ENCODE measurements at places on chromosomes 1 and 21.

DNA sequence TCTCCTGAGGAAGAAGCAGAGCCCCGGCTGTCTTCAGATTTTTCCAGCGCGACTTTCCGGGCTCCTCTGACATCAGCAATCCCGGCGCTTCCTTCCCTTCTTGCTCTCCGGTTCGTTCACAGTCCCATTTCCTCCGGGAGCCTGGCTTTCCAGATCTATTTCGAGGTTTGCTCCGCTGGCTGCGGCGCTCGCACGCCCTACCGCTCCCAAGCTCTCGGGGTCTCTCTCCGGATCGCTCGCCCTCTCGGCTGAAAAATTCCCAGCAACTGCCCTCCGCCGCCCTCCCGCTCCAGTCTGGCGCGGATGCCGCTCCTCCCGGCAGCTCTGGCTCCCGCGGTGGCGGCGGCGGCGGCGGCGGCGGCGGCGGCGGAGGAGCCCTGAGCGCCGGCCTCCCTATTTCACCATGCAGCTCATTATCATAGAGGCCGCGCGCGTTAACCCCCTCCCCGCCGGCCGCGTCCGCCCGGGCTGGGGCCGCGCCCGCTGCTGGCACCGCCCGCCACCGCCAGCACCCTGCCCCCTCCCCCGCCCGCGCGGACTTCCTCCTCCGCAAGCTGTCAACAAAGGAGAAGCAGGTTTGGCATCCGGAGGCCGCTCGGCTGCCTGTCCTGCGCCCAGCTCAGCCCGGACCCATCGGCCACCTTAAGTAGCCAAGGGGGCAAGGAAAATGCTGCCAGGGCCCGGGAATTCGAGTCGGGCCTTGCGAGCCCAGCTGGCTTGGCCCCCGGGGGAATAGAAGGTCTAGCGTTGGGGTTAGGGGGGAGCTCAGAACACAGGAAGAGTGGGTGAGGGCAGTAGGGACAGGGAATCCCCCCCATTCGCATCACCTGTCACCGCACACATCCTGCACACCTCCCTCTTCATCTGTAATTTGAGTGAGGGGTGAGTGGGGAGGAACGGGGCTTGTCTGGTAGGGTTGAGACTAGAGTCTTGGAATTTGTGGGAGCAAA is at the start of gene PLXNA2:
Gene PLXNA2 (minus strand): TSS at position 418 of the 950 bp plus-strand sequence. CDS start 26,462 bp downstream, outside the sequence.
- DNase-seq = peak; percentile 68

GRCh38 chr1:31976401-31976800 is 37.3 kb upstream of the KHDRBS1 start:
- no peak for DNase-seq

DNA sequence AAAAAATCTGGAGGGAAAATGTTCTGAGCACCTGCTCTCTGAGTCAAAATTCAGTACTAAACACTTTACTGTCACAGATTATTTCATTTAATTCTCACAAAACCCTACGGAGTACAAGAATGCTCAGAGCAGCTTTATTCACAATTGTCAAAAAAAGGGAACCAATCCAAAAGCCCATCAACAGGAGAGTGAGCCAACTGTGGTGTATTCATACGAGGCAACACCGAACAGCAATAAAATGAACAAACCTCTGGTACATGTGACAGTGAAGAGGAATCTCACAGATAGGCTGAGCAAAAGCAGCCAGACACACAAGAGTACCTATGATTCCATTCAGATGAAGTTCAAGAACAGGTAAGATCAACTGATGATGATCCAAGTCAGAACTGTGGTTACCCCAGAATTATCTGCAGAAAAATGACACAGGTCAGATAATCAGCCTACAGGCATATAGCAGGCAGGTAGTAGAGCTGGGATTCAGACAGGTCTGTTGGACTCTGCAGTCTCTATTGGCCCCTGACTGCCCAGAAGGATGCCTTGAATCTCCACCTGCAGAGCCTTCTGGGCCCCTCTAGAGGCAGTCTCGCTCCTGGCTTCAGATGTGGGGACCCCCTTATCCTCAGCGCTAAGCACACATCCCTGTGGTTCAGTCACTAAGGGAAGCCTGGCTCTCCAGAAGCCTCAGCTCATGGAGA is 19.2 kb downstream of the SLC9A1 start:
- DNase-seq = no peak

DNA sequence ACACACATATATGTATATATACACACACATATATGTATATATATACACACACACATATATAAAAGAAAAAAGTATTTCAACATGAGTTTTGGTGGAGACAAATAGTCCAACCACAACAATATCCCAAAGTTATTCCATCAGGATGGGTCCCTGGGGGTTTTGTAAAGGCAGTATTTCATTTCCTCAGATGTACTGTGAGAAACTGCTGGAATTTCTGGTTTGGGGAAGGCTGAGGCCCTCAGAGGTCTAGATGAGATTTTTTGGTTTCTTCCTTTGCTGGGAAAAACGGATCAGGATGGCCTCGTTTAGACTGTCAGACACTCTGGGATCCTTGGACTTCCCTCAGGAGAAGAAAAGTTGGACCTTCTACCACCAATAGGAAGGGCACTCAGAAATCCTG is 36.5 kb upstream of the TENT5B start:
- DNase-seq = no peak

GRCh38 chr1:16153999-16154673 is 1.7 kb downstream of the EPHA2 start:
- DNase-seq = no peak

DNA sequence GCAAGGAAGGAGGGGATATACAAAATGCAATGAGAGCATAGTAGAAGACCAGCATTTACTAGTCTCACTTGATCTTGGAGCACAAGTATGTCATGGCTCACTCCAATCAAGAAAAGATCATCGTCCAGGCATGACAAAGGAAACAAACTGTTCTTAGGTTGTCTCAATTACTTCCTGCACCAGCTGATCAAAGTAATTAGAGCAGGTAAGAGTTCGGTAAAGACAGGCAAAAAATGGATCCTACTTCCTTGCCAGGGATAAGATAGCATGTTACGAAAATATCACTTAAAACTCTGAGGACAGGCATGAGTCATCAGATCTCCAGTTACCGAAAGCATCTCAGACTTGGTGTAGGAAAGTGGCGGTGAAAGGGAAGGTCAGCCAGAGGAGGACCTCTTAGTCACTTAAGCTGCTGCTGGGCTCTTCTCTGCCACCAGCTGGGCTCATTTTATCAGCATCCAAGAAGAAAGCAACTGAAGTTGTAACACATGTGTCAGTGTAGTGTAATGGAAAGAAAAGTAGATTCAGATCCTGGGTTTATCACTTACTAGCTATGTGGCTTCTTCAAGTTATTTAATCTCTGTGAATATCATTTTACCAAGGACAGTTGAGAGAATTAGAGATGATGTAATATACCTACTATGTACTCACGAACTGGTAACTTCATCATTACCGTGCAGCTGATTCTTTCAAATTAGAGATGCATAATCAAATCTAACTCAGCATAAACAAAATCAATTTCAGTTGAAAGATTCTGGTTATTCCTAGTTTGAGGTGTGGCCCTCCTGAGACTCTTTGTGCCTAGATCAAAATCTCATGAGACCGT is 46.8 kb downstream of the XCL1 start:
- no peak for DNase-seq

GRCh38 chr1:2951856-2952255 is 69.4 kb upstream of the ACTRT2 start:
- no peak for DNase-seq

DNA sequence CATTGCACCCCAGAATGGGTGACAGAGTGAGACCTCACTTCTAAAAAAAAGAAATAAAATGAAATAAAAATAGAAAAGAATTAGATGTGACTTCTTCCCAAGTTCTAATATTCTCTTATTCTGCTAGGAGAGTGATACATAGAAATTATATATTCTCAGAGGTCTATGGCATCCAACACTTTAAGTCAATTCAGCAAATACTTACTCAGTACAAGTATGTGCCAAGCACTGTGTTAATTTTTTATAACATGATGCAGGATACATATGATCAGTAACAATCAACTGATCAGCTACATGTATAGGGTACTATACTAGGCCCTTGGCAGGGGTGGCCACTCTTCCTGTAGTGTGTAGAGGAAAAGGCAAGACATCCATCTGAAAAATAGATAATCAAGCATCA is 13.0 kb upstream of the JAK1 start:
- DNase-seq = no peak

GRCh38 chr1:177969825-177970371 is at the start of gene SEC16B:
Gene SEC16B, minus strand, starts transcription at chr1:177970058. Its CDS starts 2,077 bp downstream, at chr1:177967981.
- no peak for DNase-seq

DNA sequence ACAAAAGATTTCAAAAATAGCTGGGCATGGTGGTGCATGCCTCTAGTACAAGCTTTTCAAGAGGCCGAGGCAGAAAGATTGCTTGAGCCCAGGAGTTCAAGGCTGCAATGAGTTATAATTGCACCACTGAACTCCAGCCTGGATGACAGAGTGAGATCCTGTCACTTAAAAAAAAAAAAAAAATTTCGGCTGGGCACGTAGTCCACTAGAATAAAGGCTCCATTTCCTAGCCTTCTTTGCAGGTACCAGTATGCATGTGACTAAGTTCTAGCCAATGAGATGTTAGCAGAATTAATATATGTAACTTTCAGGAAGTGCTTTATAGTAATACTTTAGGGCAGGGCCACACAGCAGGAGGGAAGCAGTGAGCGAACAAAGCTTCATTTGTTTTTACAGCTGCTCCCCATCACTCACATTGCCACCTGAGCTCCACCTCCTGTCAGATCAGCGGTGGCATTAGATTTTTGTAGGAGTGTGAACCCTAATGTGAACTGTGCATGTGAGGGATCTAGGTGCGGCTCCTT is 28.8 kb upstream of the SYDE2 start:
- DNase-seq = no peak

DNA sequence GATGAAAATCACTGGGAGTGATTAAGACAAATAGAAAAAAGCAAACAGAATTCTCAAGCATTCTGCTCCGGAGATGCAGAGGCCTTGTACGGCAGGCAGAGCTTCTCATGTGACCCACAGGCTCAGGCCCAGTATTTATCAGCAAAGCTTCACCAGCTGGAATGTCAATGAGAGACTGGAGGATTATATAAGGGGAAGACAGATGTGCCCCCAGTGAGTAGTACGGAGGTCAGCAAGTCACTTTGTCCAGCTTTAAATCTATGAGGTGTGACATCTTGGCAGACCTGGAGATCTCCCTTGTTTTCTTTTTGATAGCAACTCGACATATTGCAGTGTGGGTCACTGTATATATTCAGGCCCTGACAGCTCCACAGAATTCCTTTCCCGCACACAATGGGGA is 106.8 kb downstream of the HHIPL2 start:
- DNase-seq = no peak

GRCh38 chr1:117605164-117605773 is 579 bp upstream of the TENT5C start:
- no peak for DNase-seq

- DNase-seq = no peak
Measured at GRCh38 chr1:21874328-21874727, 62.3 kb downstream of the LDLRAD2 start.

DNA sequence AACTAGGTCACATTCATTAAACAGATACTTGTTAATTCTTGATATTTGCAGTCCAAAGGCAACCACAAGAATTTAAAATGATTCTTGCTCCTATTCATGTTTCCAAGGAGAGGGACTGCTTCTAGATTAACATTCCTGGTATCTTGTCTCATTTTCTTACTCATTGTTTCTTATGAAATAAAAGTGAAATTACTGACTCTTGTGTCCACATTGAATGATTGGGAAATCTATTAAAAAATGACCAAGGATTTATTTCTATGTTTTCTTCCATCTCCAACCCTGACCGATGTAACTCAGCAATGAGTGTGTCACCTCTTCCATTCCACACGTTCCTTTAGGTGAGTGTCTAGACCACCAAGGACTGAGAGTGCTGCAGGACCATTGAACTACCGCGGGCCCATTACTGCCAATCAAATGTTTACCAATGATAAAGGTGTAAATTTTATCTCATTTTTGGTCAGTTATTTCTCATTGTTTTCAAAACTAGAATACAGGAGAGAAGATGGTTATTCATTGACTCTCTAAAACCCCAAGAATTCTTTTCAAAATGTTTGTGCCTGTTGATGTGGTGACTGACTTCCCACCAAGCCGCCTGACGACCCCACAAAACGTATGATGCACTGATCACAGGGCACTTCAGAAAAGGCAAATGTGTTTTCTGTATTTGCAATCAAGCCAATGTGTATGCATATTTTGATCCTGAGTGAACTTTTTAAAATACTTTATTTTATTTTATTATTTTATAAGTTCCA is 414.6 kb upstream of the PTBP2 start:
- DNase-seq = no peak

GRCh38 chr1:41399145-41399795 is 38.0 kb downstream of the FOXO6 start:
- DNase-seq = peak; percentile 57

DNA sequence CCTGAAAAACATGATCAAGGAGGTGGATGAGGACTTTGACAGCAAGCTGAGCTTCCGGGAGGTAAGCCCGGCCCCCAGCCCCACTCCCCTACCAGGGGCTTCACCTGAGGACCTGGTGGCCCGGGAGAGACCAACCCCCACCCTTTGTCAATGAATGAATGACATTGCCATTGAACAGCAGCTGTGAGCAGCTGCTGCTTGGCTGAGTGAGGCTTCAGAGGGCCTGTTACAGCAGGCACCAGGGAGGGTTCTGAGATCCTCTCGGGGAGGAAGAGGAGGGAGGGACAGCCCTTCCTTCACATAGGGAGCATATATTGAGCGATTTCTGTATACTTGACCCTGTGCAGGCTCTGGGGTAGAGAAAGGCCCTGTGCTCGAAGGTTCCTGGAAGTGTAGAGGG is 12.3 kb upstream of the CTRC start:
- no peak for DNase-seq

DNA sequence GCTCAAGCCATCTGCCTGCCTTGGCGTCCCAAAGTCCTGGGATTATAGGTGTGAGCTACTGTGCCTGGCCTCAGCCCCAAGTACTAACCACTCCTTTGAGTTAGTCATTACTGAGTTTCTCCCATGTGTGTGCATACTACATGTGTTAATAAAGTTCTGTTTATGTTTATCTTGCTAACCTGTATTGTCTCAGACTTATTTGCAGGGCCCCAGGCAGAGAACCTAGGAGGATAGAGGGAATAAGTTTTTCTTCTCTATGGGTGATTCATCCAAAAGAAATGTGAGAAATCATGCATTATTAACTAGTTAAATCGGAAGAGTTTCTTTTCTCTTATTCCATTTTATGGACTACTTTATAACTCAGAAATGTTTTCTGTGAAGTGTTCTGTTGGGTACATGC is 203.9 kb upstream of the CACYBP start:
- DNase-seq = no peak

GRCh38 chr1:18820791-18821641 is 38.4 kb downstream of the TAS1R2 start:
- DNase-seq = peak; percentile 90

- no peak for DNase-seq
Measured at GRCh38 chr1:7509598-7509997, 261.5 kb upstream of the VAMP3 start.

GRCh38 chr21:45515241-45516061 is 26.8 kb downstream of the SLC19A1 start:
- DNase-seq = no peak

DNA sequence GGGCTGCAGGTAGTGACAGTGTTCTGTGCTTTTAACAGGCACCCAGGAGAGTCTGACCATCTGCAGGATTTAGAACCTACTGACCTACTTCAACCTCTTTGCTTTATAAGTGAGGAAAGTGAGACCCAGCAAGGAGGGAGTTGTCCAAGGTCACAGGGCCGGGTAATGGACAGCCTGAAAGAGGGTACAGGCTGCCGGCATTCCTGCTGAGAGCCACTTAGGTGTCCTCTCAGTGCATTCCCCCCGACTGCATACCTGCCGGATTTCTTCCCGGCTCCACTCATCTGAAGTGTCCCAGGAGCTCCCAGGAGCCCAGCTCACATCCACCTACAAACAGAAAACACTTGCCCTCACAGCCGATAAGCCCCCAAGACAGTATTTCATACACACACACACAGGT is 13.9 kb downstream of the PHLDA3 start:
- no peak for DNase-seq

Measured in muscle of arm (tissue), 14 donors.